Naive thymus-derived CD4-positive, alpha-beta T cell (primary cell): ENCODE measurements at places on chromosomes 16 and 17.

GRCh38 chr16:7946142-7946541, 613.5 kb downstream of the RBFOX1 start:
- no peak for DNase-seq
- H3K27me3 ChIP-seq = no peaks in the 10 kb centered on the region
- H3K4me1 ChIP-seq = no peaks in the 10 kb centered on the region

DNA sequence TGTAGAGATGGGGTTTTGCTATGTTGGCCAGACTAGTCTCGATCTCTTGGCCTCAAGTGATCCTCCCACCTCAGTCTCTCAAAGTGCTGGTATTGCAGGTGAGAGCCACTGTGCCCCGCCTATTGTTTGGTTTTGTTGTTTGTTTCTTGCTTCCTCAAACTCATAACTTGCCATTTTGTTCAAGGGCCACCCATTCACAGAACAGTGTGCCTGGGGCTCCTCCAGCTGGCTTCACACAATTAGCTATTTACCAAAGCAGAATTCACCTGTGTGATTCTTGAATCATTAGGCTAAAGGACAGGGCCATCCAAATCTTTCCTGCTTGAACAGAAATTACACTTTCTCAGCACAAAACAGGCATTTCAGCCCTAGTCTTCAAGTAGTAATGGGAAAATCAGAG, 7.2 kb downstream of the ABHD15 start:
- H3K27me3 ChIP-seq = no peaks in the 10 kb centered on the region
- H3K4me1 ChIP-seq = peaks cover 20% of the 10 kb centered on the region
- no peaks in the 10 kb centered on the region for H3K36me3 ChIP-seq
- H3K27ac ChIP-seq = no peak overlapping the region

- no peaks in the 10 kb centered on the region for H3K4me1 ChIP-seq
- H3K27ac ChIP-seq = no peak overlapping the region
- H3K36me3 ChIP-seq = no peaks in the 10 kb centered on the region
- no peak overlapping the region for H3K4me3 ChIP-seq
- no peaks in the 10 kb centered on the region for H3K27me3 ChIP-seq
- no peak for DNase-seq
Observed at GRCh38 chr16:84449156-84450140, 55.0 kb downstream of the MEAK7 start.

GRCh38 chr17:3474212-3474611, 1.6 kb upstream of the ASPA start:
- H3K4me1 ChIP-seq = no peaks in the 10 kb centered on the region
- no peak overlapping the region for H3K27ac ChIP-seq
- H3K4me3 ChIP-seq = no peak overlapping the region
- H3K27me3 ChIP-seq = no peaks in the 10 kb centered on the region
- DNase-seq = no peak

DNA sequence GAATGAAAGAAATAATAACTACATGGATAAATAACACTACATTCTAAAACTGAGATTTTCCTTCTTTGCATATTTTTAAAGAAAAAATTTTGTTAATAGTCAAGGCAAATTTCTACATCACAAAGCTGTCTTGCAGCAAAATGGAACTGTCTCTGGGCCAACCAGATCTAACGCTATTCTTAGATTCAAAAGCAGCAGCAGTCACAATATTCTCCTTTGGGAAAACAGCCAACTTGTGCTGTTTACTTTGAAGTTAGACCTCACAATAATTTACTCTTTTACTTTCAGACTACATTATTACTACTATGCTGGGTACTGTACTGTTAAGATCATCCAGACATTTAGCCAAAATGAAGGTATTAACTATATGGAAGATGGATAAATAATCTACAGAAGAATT, 189.1 kb downstream of the CEP112 start:
- no peaks in the 10 kb centered on the region for H3K4me1 ChIP-seq
- H3K27me3 ChIP-seq = no peaks in the 10 kb centered on the region
- no peak overlapping the region for H3K27ac ChIP-seq
- no peak for DNase-seq
- H3K4me3 ChIP-seq = no peak overlapping the region
- H3K36me3 ChIP-seq = no peaks in the 10 kb centered on the region

DNA sequence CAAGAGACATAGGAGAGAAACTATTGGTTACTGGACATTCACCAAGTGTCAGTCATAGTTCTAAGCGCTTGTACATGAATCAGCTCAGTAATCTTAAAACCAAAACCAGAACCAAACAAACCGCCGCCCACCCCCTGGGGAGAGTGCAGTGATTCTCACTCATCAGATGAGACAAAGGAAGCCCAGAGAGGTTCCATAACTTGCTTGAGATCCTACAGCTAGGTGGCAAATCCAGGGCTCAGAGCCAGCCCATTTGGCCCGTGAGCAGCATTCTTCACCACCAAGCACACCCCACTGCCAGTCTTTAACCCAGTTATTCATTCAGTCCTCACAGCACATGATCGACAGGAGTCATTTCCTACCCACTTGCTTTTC, 37.2 kb upstream of the RGS9 start:
- H3K4me3 ChIP-seq = peak overlapping the region; percentile 78
- H3K27ac ChIP-seq = peak overlapping the region; percentile 66
- no peaks in the 10 kb centered on the region for H3K36me3 ChIP-seq
- H3K4me1 ChIP-seq = peaks cover 10% of the 10 kb centered on the region
